ENCODE measurements at places on chromosomes 1 and 21. TPM values are rescaled to one million over a fixed set of nuclear protein-coding genes. Genes with fewer than 3 reads are reported as not detected.

The CGN gene
- total RNA-seq, result 0.67 TPM

The CBR3 gene
- total RNA-seq, result 96.9 TPM

The CD34 gene
- not detected for total RNA-seq

The REN gene
- not detected for total RNA-seq

The MUL1 gene
- total RNA-seq, result 36.5 TPM

The RNU1-4 gene
- total RNA-seq, result under 0.01 TPM

The PDPN gene
- not detected for total RNA-seq

The GJB3 gene
- not detected for total RNA-seq

The NPPB gene
- not detected for total RNA-seq
